ENCODE measurements at places on chromosomes 2 and 18. TPM values are rescaled to one million over a fixed set of nuclear protein-coding genes. Genes with fewer than 3 reads are reported as not detected.

RIT2 gene
- total RNA-seq: not detected

GKN2 gene
- not detected for total RNA-seq

CRACDL gene
- total RNA-seq: 2.4 TPM

DYTN gene
- not detected for total RNA-seq

CD226 gene
- 0.95 TPM for total RNA-seq

PKP4 gene
- total RNA-seq: 81.7 TPM

C2orf81 gene
- total RNA-seq: 3.9 TPM

C1QL2 gene
- not detected for total RNA-seq

SP140 gene
- 1.1 TPM for total RNA-seq

MSH2 gene
- total RNA-seq: 72.2 TPM

ACMSD gene
- not detected for total RNA-seq

IL18RAP gene
- total RNA-seq: not detected

ACTG2 gene
- total RNA-seq: 0.23 TPM

GPR39 gene
- total RNA-seq: 9.0 TPM

CNDP1 gene
- not detected for total RNA-seq

COL5A2 gene
- 144 TPM for total RNA-seq

FAM124B gene
- 0.08 TPM for total RNA-seq

UBR3 gene
- 27.9 TPM for total RNA-seq

SLC16A14 gene
- 3.2 TPM for total RNA-seq

CD207 gene
- not detected for total RNA-seq

MYO5B gene
- 0.31 TPM for total RNA-seq

TCF23 gene
- 0.03 TPM for total RNA-seq

ECEL1 gene
- total RNA-seq: 2.9 TPM

NXPH2 gene
- total RNA-seq: 5.4 TPM

IL1F10 gene
- total RNA-seq: not detected

KLHL41 gene
- total RNA-seq: 0.72 TPM

COL3A1 gene
- total RNA-seq: 6.9 TPM

CAPN14 gene
- 0.05 TPM for total RNA-seq

TRAK2 gene
- total RNA-seq: 35.7 TPM

FRZB gene
- total RNA-seq: 0.08 TPM

HRH4 gene
- not detected for total RNA-seq

KRTCAP3 gene
- 1.9 TPM for total RNA-seq

ACADL gene
- not detected for total RNA-seq

TRABD2A gene
- total RNA-seq: 1.7 TPM

Measured in Panc1 (cell line).